NCI-H774 (cell line): ENCODE measurements at places on chromosomes 6 and 20.

DNA sequence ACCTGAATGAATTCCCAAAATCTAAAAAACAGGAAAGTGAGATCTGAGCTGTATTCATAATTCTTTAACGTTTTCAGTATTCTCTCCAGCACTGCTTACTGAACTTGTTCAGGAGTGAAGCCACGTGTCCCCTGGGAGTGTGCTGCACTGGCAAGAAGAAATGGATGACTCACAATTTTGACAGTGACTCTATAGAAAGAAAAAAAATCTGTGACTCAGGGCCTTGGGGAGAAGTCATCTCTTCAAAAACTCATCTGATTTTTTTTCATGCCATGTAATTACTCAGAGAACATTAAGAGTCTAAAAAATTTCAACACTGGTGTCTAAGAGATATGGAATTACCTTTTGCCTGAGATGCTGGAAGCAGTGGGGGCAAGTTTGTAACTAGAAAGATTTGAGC is 39.7 kb downstream of the ANKEF1 start:
- no peak for DNase-seq

DNA sequence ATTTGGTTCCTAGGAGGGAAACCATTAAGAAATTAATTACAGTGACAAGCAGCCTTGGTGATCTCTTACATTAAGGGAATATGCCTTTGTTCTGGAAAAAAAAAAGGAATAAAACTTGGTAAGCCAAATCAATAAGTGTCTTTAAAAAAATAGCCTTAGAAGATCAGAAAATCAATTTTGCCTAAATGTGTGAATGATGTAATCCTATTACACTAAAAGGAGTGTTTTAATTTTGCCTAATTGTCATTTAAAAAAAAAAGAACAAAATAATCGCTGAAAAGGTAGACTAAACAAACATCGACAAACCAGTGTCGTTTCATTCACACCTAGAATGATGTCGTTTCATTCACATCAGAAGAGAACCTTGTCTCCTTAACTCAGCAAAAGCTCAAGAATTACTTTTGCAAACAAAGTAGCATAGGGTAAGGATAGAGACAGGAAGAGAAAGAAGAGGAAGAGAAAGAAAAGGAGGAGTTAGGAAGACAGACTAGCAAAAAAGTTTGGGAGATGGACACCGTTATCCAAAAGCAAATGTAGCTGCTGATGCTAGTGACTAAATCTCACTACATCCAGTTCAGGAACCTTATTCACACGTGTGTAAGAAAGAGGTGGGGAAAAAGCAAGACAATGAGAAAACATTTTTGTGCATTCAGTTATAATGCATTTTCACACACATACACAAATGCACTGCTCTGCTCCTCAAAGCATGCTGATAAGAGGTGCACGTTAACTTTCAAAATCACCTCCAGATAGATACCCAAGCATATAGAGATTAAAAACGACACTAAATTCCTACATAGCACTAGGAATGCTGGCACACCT is 60.6 kb downstream of the HIVEP2 start:
- no peak for DNase-seq

DNA sequence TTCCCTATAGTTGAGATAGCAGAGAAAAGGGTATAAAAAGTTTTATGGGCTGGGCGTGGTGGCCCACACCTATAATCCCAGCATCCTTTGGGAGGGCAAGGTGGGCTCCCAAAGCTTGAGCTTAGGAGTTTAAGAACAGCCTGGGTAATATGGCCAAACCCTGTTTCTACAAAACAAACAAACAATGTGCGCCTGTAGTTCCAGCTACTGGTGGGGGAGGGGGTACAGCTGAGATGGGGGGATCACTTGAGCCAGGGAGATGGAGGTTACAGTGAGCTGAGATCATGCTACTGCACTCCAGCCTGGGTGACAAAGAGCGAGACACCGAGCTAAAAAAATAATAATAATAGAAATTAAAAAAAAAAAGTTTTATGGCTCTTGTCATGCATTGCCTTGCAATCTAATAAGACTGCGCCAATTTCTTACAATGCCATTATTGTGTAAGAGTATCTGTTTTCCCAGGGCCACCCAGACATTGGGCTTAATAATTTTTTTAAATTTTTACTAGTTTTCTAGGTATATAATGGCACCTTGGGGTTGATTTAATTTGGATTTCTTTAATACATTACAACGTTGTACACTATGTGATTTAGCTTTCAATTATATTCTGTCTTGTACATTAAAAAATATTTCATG is 3.9 kb downstream of the ACSS2 start:
- no peak for DNase-seq

- peak; percentile 56 for DNase-seq
Measured at GRCh38 chr6:38493931-38494547, 145.7 kb downstream of the BTBD9 start.

GRCh38 chr6:30716879-30717128 is 277 bp downstream of the MDC1 start:
- DNase-seq = no peak

GRCh38 chr6:3773678-3774298 is 22.3 kb upstream of the PXDC1 start:
- no peak for DNase-seq

DNA sequence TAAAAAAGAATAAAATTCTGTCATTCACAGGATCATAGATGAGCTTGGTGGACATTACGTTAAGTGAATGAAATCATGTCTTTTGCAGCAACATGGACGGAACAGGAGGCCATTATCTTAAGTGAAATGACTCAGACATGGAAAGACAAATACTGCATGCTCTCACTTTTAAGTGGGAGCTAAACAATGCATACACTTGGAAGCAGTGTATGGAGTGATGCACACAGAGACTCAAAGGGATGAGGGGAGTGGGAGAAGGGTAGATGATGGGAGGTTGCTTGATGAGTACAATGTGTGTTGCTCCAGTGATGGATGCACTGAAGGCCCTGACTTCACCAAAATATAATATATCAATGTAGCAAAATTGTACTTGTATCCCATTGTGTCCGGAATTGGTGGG is 293.4 kb downstream of the CD109 start:
- DNase-seq = no peak

DNA sequence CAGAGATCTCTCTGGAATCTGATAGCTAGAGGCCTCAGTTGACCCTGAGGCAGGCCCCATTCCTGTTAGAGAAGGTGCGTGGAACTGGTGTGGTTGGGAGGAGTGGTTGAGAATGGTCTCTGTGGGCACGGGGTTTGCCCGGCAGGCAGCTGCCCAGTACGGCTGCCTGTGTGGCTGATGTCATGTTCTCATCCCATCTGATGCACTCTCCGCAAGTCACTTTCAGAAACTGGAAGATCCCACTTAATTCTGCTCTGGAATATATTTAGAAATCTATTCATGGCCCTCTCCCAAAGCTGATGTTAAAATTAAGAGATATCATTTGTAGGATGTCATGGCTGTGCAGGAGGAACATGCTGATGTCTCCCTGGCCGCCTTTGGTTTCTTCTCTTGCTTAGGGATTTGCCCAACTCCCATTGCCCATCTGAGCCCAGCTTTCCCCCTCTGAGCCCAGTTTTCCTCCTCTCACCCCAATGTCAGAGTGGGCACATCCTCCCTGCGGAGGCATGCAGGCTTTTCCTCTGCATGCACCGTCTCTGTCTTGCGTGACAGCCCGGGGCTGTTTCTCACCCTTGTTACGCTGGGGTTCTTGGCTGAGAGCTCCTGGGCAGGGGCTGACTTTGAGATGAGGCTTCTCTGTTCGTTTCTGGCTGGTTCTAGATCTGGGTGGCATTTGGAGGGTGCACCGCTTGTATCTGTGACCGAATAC is 21.0 kb downstream of the PHACTR3 start:
- no peak for DNase-seq

GRCh38 chr20:20993372-20993771 is 112.8 kb downstream of the LINC00237 start:
- DNase-seq = no peak

- DNase-seq = no peak
Measured at GRCh38 chr20:23652371-23652770, 14.6 kb upstream of the CST3 start.

DNA sequence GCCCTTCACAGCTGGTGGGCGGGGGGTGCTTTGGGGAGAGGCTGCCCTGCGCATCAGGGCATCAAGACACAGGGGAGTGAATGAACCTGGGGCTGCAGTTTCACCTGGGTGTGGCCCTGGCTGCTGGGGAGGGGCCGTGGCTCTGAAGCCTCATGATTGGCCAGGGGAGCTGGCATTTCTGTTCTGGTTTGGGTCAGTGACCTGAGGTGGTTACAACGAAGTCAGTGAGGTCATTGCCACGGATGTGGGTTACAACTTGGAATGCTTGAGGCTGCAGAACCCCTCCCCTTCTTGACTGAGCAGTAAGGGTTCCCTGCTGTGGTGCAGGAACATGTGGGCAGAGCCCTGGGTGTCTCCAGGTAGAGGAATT is 3.0 kb downstream of the TCEA2 start:
- DNase-seq = no peak

DNA sequence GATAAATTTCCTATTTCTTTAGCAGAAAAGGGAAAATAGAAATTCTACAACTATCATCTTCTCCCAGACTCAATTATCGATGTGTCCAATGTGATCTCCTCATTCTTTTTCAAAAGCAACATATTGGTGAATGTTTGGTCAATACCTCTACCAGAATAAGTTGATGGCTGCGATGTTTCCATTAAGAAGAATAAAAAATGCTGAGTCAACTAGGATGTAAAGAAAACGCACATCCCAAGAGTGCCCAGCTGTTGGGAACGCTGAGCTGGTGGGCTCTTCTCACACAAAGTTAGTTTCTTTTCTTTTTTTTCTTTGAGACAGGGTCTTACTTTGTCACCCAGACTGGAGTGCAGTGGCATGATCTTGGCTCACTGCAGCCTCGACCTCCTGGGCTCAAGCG is 39.8 kb downstream of the RAMACL start:
- no peak for DNase-seq

- DNase-seq = no peak
Measured at GRCh38 chr20:23078351-23079015, 7.6 kb downstream of the CD93 start.

GRCh38 chr20:36267605-36268381 is 31.5 kb downstream of the AAR2 start:
- no peak for DNase-seq

- no peak for DNase-seq
Measured at GRCh38 chr6:3061501-3061941, 6.8 kb upstream of the RIPK1 start.

DNA sequence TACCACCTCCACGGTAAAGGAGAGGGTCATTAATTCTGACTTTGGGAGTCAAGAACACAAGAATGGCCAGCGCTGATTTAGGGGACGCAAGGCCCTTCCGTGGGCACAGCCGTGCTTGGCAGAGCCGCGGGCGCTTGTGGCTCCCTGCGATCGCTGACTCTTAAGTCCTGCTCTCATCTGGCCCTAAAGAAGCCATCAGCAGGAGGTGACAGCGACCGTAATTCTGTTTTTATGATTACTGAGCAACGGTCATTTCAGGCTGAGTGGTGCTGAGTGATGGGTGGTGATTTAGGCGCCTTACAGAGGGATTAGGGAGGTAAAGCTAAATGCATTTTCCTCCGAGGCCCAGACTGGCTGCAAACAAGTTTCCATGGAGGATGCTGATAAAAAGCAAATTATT is 364.6 kb upstream of the SULF2 start:
- no peak for DNase-seq

DNA sequence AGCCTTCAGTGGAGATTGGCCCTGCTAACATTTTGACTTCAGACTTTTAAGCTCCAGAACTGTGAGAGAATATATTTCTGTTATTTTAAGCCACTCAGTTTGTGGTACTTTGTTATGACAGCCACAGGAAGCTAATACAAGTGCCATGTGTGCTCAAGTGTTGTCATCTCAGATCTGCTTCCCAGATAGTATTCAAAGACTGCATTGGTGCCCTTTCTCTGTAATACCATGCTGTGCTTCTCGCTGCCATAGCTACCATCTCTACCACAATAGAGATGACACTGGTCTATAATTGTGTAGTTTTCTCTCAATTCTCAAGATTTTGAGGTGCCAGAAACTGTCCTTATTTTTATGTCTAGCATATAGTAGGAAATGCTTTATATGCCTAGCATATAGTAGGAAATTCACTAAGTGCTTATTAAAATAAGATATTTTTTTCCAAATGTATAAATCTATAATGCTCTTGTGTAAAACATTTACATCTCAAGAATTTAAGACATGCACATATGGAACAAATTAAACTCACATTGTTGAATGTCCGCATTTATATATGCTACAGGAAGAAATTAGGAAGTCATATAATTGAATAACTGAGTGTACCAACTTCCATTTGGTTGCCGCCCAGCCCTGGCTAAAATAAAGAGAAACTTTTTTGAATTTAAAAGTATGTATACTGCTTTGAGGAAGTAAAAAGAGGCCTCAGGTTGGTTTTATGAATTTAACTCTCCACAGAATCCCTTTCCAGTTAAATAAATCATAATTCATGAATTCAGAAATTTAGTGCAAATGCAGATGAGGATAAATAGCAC is 77.6 kb downstream of the TPBG start:
- peak; percentile 21 for DNase-seq

GRCh38 chr6:45310118-45310788 is 17.9 kb upstream of the RUNX2 start:
- DNase-seq = no peak

DNA sequence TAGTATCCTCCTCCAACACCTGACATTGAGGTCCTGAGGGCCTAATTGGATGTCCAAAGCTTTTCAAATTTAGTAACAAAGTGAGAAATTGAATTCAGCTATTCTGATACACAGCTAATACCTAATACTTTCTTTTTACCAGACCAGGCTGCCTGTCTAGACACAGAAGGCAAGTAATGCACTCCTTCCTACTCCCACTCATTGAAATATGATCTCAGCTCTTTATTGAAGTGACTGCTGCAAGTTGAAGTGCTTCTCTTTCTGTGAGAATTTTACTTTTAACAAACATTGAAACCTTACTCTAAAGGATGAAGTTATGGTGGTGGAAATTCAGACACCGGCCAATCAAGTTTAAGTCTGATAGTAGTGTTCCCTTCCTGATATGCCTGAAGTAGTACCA is 90.8 kb upstream of the OGFRL1 start:
- DNase-seq = no peak

GRCh38 chr20:32358632-32358882 is 426 bp downstream of the ASXL1 start:
- DNase-seq = no peak

- no peak for DNase-seq
Measured at GRCh38 chr6:118506071-118506638, 41.9 kb upstream of the PLN start.

DNA sequence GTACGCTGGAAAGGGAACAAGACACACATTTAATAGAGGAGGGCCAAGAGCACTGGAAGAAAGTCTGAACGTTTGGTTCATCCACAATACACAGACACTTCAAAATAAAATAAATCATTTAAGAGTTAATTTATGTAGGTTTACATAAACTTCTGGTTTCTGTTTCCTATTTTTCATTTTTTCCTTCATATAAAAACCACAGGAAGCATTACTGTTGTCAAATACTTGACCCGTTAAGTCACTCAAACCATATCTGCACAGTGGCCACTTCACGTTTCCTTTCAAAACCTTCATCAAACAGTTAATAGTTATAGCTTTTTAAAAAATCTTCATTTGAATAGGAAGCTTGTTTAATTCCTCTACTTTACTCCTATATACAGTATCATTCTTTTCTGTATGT is 257.6 kb upstream of the THEMIS start:
- no peak for DNase-seq
